ENCODE measurements at places on chromosomes 1 and 21.

DNA sequence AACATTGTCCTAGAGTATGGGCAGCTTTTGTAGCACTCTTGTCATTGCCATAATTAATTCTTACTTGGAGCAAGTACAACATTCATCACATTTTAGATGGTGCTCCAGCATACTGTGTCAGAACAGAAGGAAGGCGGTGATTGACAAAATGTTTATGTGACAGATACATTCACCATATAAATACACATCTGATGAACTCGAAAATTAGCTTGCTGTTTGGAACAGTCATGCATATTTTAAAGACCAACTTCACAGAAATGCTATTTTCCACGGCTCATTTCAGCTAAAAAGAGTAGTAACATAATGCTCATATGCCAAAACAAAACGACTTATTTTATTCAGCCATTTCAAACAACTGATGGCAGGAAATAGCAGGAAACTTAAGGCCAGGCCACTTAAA lies 302.7 kb downstream of the MRPL39 start:
- no peak for DNase-seq

DNA sequence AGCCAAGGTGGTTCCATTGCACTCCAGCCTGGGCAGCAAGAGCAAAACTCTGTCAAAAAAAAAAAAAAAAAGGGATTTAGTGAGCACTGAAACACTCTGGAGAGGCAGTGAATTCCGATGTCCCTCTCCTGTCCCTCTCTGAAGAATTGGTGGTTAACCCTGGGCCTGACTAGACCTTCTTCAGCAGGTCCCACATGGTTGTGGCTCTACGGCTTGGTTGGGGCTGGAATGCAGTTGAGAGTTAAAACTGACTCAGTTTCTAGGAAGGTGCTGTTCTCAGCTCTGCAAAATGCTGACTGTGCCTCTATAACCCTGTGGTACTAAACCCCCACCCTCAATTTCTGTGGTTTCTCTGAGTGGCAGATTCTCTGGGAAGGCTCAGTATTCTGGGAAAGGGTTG lies 173.3 kb downstream of the SEC16B start:
- no peak for DNase-seq

GRCh38 chr1:63721531-63722189 lies 52.2 kb upstream of the ROR1 start:
- no peak for DNase-seq

DNA sequence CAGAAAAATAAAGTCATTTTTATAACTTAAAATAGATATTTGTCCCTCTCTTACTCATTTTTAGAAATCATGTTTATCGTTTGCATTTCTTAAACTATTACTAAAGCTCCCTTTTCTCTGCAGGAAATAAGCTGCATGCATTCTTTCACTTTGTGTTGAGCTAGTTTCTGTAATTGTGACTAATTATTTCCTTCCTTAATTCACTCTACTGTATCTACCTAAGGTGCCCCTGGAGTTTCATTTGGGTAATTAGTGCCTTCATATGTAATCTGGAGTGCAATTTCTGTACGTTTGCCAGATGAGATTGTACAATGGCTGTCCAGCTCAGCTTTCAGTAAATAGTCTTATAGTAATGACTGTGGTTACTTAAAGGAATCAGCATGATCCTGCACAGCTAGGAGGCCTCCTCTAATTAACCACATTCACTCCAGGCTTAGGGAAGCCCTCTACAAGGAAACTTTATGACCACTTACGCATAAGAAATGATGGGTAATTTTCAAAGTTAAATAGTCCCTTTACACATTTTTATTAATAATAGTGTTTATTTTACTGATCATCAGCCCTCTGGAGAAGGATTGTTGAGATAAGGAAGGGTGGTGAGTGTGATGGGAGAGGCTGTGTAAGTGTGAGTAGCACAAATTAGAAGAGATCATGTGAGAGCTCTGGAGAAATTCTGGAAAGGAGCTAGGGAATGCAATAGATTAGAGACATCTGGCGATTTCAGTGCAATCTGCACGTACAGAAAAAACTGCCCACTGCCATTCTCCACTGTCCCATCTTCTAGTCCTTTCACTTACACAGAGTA lies 86.8 kb downstream of the LRRC8C start:
- peak; percentile 9 for DNase-seq

DNA sequence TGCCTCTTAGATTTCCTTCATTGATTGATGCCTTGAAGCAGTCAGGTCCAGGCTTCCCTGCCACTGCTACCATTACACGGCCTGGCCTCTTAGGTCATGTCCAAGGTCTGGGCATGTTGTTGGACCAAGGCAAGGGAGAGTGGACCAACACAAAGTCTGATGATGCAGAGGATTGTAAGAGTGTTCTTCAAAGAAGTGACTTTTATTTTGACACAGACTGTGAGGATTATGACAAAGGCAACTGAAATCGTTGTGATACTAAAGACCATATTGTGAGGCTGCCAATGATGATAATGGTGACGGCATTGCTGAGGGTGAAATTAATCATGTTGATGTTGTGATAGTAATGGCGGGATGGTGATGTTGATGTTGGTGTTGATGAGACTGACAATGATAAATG lies 149.5 kb downstream of the GRIK3 start:
- no peak for DNase-seq

DNA sequence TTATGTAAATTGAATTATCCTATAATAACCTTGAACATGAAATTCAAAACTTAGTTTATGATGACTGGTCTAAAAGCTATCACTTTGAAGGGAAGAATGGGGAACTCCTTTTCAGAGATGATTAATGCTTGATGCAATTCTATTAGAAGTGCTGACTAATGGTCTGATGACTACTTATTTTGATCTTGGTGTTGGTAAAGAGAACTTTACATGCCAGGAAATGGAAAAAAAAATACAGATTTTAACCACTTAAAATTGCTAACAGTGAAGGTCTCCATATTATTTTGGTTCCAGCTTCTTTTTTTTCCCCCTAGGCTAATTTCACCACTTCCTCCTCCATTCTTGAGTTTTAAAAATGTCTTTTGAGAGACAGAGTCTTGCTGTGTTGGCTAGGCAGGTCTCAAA lies 22.9 kb downstream of the S1PR1 start:
- no peak for DNase-seq
